ENCODE measurements at places on chromosomes 2 and 18.
A peak's percentile ranks its signal among the peaks of the same experiment; 100 is the strongest.

GRCh38 chr2:170716851-170717598 lies 1.9 kb downstream of the SP5 start:
- DNase-seq: no peak

DNA sequence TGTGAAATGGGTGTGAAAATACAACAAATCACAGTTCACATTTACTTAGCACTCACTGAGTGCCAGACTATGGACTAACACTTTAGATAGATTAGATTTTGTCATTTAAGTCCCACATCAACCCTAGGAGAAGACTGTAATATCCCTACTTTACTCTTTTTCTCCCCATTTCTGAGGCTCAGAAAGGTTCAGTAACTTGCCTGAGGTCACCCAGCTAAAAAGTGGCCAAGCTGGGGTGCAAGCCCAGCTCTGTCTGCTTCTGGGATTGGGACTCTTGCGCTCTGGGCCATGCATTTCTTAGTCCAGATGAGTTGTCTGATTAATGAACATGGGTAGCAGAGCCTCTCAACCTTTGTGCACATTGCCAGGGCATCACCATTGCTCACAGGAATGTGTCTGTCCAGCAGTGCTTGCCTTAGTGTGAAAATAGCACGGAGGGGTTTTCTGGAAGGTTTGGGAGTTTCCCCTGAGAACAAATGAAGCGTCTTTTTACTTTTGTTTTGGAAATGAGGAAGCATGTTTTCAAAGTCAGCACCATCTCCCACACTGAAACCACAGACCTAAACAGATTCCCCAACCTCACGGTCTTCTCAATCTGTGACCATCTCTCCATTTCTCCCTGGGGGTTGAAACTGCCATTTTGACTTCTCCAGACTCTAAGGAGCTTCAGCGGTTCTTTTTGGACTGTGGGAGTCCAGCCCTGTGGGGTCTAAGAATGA lies 31.9 kb downstream of the NRP2 start:
- DNase-seq: peak; percentile 26

DNA sequence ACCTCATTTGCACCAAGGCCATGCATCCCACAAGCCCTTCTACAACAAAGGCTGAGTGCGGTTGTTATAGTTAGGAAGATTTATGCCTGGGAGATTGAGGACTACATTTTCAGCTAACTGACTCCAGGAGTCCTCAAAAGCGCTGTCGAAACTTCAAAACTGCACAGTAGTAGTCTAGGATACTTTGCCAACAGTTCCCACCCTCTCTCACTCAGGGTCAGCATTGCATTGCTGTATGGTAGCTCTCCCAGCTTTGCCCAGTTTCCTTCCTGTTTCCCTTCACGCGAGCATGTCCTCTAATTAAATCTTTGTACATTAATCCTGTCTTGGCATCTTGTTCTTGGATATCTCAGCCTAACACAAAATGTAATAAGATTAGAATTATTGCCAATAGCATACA lies 420.6 kb upstream of the UBE2E3 start:
- no peak for DNase-seq

DNA sequence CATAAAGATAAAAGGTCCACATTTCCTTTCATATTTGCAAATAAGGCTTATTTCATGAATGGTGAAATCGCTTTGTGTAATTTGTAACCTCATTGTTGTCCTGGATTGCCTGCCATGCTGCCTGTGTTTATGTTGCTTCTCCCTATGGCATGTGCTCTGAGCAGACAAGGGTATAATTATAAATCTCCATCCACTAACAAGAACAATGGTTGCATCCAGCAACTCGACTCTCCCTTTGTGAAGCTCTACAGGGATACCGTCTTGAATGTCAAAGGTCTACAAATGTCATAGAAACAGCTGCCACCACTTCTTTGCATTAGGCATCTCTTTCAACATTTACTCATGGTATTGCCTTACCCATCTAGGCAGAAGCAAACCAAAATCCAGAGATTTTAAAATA lies 209.6 kb downstream of the SLC8A1 start:
- DNase-seq: no peak

DNA sequence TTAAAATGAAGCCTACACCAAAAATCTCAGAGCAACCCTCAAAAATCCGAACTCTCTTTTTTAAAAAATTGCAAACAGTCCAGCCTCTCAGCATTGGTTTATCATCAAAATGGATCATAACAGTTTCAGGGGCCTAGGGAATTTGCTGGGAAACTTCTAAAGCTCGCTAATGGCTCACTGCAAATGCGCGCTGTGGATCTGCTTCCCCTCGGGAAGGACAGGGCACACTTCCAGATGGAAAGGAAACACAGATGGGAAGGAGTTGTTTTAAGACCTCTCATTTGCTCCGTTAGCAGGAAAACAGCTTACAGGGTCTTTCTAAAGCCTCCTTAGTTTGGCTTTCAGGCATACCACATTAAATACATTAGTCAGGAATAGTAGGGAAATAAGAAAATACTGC lies 27.2 kb downstream of the FECH start:
- DNase-seq: no peak

DNA sequence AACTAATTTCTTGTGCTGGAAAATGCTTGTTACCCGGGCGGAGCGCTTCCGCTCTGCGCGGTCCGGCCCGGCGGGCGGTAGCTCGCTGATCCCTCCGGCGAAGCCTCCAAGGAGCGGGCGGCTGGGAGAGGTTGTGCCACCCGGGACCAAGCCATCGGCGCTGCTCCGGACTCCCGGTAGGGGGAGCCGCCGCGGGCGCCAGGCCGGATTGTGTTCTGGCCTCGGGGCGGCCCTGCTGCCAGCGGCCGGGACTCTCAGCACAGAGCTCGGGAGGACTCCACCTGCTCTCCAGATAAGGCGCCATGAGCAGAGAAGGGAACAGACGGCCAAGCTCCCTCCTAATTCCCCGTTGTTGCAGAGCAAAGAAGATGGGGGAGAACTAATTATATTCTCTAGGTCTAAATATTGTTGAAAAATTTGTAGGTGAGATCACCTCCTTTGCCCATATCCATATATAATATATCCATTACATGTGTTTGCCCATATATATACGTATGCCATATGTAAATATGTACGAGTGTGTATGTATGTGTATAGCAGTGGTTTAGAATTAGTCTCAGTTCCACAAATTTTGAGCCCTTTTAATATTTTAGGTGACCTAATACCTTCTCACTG lies 13.8 kb upstream of the SATB2 start:
- DNase-seq: no peak

GRCh38 chr2:195533771-195534642 lies 123.0 kb upstream of the SLC39A10 start:
- no peak for DNase-seq

DNA sequence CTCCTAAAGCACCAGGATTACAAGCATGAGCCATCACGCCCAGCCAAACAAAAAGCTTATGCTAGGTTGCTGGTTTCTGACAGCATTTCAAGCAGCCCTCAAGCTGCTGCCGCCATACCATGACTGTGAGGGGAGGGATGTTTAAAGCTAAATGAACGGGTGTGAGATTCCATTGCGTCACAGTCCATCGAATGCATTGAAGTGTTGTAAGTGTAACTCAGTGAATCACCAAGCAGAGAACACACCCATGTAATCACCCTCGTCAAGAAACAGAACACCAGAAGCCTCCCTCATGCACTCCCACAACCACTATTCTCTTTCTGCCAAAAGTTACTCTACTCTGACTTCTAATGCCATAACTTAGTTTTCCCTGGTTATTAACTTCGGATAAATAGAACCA lies 32.8 kb upstream of the MC5R start:
- no peak for DNase-seq

- no peak for DNase-seq
These were observed 365.7 kb upstream of the FANCL start for GRCh38 chr2:58606799-58607198.

- DNase-seq: no peak
These were observed 46.4 kb downstream of the ADI1 start for GRCh38 chr2:3472966-3473365.

DNA sequence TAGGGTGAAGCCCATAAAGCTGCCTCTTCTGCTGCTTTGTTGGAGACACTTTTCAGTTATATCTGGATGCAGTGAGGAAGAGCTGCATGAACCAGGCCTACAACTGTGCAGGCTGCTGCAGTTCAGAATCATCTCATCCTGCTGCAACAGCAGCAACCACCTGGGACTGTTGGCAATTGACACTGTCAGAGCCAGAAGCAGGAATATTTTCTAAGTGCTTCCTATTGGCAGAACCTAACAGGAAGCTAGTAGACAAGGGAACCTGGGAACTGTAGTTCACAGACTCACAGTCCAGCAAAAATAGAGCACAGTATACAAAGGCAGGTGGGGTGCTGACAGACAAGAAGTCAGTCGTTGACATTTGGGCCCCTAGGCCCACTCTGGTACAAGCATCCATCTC lies 452.9 kb upstream of the SPRED2 start:
- no peak for DNase-seq

DNA sequence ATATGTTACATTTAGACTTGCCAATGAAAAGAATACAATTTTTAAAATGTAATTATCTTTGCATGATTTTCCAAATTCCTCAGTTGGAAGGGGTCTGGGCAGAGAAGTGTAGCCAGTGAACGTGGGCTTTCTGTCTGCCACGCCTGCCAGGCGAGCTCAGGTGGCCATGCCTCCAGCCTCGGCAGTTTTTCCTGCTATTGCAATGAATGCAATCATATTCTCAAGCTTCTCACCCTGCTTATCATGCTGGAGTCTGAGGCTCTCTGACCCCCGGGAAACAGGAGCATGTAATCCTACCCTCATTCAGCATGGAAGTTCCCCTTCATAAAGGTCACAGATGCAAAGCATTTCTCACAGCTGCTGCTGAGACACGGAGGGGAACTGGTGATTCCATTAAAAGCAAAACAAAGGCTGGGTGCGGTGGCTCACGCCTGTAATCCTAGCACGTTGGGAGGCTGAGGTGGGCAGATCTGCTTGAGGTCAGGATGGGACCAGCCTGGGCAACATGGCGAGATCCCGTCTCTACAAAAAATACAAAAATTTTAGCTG lies 154.8 kb downstream of the MBP start:
- no peak for DNase-seq

DNA sequence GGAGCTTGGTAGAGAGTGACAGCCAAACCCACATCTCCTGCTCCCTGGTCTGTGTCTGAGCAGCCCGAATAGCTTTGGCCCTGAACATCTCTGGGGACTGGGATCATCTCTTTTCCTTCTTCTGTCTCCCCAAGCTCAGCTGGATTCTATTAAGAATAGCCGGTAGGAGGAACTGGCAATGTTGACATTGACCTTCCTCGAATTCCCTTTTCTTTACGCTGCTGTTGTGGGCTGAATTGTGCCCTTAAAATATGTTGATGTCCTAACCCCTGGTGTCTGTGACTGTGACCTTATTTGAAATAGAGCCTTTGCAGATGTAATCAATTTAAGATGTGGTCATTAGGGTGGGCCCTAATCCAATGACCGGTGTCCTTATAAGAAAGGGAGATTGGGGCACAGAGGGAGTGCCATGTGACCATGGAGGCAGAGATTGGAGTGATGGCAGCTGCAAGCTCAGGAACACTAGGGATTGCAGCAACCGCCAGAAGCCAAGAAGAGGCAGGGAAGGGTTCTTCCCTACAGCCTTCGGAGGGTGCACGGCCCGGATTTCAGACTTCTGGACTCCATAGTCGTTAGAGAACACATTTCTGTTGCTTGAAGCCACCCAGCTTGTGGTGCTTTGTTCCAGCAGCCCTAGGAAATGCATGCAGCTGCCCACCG lies 5.8 kb upstream of the SFTPB start:
- no peak for DNase-seq

GRCh38 chr2:240925568-240926515 lies 19.7 kb downstream of the CROCC2 start:
- no peak for DNase-seq

DNA sequence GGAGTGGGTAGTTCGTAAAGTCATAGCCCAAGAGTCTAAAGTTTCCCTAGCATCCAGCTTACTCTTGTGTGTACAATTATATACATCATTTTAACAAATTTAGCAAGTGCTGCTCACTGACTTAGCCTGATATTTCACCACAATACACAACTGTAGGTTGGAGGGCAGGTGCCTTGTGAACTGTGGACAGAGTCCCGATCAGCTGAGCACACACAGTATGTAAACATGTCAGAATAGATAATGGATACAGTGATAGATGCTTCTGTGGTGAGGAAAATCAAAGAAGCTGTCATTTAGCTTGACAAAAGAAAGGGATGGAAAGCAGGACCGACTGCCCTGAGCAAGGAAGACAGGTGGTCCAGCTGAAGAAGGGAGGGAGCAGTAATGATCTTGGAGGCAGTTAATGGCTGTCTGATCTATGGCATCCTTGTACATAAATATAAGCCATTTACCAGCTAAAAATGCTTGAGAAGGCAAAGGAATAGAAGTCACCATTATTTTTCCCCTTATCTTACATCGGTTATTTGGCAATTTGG lies 372.8 kb upstream of the UBE2E3 start:
- DNase-seq: no peak

DNA sequence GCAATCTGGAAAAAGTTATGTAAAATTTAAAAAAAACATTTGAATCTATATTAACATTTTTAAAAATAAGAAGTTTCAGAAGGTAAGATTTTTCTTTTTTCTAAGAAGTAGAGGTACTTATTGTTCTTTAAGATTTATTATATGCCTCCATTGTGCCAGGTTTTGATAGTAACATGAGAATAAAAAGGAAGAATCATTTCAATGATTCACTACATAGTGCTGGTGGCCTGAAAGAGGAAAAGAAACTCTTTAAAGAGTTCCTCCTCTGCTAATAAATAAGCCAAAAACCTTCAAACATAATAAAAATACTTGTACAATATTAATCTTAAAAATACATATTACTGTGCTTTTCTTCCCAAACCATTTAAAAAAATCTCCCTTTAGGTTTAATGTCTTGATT lies 69.0 kb downstream of the ANKRD44 start:
- DNase-seq: no peak

DNA sequence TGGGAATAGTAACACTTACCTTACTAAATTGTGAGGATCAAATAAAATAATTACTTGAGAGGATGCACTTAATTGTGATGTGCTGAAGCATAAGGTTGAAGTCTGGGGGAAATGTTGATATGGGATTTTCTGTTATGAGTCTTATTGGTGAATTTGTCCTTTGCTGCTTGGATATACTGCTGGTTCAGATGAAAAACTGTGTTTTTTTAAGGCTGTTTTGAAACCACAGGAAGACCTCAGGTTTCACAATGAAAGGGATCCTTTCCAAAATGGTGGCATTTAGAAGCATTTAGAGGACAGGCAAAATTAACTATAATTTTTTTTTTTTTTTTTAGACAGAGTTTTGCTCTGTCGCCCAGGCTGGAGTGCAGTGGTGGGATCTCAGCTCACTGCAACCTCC lies 34.9 kb downstream of the SPATS2L start:
- no peak for DNase-seq

GRCh38 chr2:235591921-235592320 lies 98.1 kb downstream of the AGAP1 start:
- DNase-seq: no peak

GRCh38 chr2:160921386-160921964 lies 238.8 kb upstream of the TANK start:
- no peak for DNase-seq

Measured in GM18507 (cell line).